ENCODE measurements at places on chromosomes 6 and 20. TPM values are rescaled to one million over a fixed set of nuclear protein-coding genes. Genes with fewer than 3 reads are reported as not detected.

The TRIM40 gene
- total RNA-seq = not detected

The HLA-DRA gene
- not detected for total RNA-seq

The TAF4 gene
- total RNA-seq = 1.4 TPM

The FKBP1C gene
- 0.72 TPM for total RNA-seq

The RNF5 gene
- total RNA-seq = 18.8 TPM

The CDH26 gene
- total RNA-seq = not detected

The MDFI gene
- total RNA-seq = 0.28 TPM

The TENT5A gene
- total RNA-seq = 10.8 TPM

The BPI gene
- not detected for total RNA-seq

The DSP gene
- total RNA-seq = 23.6 TPM

The SLCO4A1 gene
- total RNA-seq = 0.56 TPM

The MYBL2 gene
- total RNA-seq = 21.7 TPM

The CEP57L1 gene
- 21.9 TPM for total RNA-seq

The TFEB gene
- 4.4 TPM for total RNA-seq

The CGA gene
- total RNA-seq = not detected

The TMEM170B gene
- total RNA-seq = 0.28 TPM

The MRAP2 gene
- under 0.01 TPM for total RNA-seq

The ENPP4 gene
- total RNA-seq = under 0.01 TPM

The OPRM1 gene
- total RNA-seq = not detected

The PAQR8 gene
- 1.7 TPM for total RNA-seq

The MUCL3 gene
- not detected for total RNA-seq

The BANF2 gene
- total RNA-seq = not detected

The PRR18 gene
- not detected for total RNA-seq

The LY6G5C gene
- total RNA-seq = 0.18 TPM

The KHDC1 gene
- 1.7 TPM for total RNA-seq

The ZSCAN9 gene
- 17.7 TPM for total RNA-seq

The TRAPPC3L gene
- not detected for total RNA-seq

The GJA1 gene
- total RNA-seq = 323 TPM

The STX11 gene
- 0.54 TPM for total RNA-seq

The TSPO2 gene
- total RNA-seq = not detected

The CRISP2 gene
- total RNA-seq = not detected

The OLIG3 gene
- total RNA-seq = not detected

The TMEM217 gene
- 1.4 TPM for total RNA-seq

The SYTL3 gene
- total RNA-seq = 3.6 TPM

The THBS2 gene
- total RNA-seq = 101 TPM

The KIFC1 gene
- total RNA-seq = 33.9 TPM

The C6orf136 gene
- 1.4 TPM for total RNA-seq

The C6orf132 gene
- total RNA-seq = 0.72 TPM

The ASIP gene
- total RNA-seq = not detected

The PLCB1 gene
- total RNA-seq = 16.1 TPM

The GLP1R gene
- not detected for total RNA-seq

The TBC1D20 gene
- total RNA-seq = 42.8 TPM

The DEF6 gene
- total RNA-seq = 2.5 TPM

The OPN5 gene
- total RNA-seq = not detected

The WFDC12 gene
- total RNA-seq = not detected

The WFDC2 gene
- total RNA-seq = not detected

The PDYN gene
- total RNA-seq = not detected

The VGLL2 gene
- total RNA-seq = not detected

The CCN6 gene
- not detected for total RNA-seq

The GPR6 gene
- total RNA-seq = not detected

Data from IMR-90 (cell line).